Omental fat pad (tissue), 4 donors: ENCODE measurements at places on chromosomes 5 and 9.

GRCh38 chr5:38071831-38072694, 186.3 kb upstream of the EGFLAM start:
- no peak for DNase-seq

DNA sequence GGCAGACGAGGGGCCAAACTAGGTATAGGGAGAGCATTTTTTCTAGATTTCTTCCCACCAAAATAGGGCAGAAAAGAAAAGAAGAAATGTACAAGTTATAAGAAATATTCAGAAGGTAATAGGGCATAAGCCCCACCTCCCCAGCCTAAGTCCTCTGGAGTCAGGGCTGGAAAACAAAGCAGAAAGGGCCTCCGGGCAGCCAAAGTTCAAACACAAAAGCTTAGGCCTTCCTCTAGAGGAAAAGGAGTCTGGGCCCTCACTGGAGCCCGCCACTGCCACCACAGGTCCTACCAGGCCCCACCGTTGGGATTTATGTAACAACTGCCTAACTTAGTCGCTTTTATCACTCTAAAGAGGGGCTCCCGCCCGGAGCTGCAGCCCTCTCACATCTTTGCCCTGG, 27.6 kb downstream of the TBC1D2 start:
- DNase-seq = no peak

- DNase-seq = no peak
These were observed 575.2 kb upstream of the ZNF462 start for GRCh38 chr9:106287731-106288130.

- DNase-seq = no peak
These were observed 559.0 kb upstream of the RGMB start for GRCh38 chr5:98214240-98215051.

- no peak for DNase-seq
These were observed 53.2 kb upstream of the NCS1 start for GRCh38 chr9:130118841-130119518.

DNA sequence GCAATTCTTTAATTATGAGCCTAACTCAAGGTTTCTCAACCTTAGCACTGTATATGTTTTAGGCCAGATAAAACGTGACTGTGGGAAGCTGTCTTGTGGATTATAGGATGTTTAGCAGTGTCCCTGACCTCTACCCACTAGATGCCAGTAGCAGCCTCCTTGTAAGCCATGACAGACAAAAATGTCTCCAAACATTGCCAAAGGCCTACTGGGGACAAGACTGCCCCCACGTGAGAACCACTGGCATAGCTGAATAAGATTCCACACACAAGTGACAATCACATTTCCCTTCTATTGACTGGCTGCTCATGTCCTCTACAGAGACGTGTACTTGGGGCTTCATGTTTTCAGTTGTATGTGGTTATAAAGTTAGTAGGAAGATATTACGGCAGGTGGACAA, 55.4 kb downstream of the GOLM1 start:
- DNase-seq = no peak

DNA sequence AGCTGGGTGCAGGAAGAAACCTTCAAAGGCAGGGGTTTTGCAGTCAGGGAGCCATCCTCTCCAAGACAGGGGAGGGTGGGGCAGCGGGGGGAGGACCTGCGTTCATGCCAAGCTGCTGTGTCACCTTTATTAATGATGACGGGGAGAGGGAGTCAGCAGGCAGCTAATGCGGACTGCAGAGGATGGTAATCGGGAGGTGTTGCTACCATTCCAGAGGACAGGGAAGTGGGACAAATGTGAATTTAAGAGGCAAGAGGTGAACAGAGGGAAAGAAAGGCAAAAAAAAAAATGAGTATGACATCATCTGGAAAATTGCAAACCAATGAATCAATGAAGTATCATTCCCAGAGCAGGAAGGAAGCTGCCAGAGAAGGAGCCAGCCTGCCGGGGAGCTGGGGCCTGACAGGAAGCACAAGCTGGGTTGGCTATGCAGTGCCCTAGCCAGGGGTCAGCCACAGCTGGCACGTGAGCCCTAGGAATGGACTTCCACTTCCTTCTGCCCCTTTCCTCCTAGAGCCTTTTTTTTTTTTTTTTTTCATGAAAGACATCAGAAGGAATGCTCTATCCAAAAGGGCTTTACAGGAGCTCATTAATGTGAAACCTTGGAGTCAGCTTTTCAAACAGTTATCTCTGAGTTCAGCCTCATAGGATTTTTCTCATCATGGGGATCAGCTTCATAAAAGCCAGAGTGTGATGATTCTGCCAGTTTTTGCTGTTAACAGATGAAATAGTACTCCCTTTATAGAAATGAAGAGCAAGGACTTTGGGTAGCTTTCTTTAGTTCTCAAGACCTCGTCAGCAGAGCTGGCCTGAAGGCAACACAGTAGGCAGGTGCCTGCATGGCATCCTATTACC, 9.2 kb downstream of the INSYN2B start:
- no peak for DNase-seq

- no peak for DNase-seq
These were observed at the start of gene PHF24 for GRCh38 chr9:34957492-34958410. PHF24 (plus strand) TSS chr9:34958285; CDS start chr9:34971299, 13,014 bp downstream.
